ENCODE measurements at places on chromosomes 2 and 18.

GRCh38 chr2:130814931-130815680 lies 21.6 kb upstream of the ARHGEF4 start:
- no peak for DNase-seq

DNA sequence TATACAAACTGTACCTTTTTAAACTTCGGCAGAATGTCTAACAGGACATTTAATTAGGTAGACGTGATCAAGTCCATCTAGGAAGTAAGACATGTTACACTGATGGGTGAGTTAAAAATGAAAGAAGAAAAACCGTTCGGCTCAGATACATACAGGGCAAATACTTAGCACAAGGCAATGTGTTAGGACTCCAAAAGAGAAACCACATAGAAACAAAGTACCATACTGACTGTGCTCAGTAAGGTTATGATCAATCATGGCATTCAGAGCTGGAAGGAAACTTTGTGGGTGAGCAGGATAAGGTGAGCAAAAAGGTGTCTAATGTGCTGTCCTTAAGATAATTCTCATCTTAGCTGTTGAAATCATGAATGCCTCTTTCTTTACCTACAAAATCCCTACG lies 211.9 kb downstream of the STK39 start:
- DNase-seq = no peak

GRCh38 chr18:40926679-40927078 lies 1028.4 kb upstream of the PIK3C3 start:
- no peak for DNase-seq

DNA sequence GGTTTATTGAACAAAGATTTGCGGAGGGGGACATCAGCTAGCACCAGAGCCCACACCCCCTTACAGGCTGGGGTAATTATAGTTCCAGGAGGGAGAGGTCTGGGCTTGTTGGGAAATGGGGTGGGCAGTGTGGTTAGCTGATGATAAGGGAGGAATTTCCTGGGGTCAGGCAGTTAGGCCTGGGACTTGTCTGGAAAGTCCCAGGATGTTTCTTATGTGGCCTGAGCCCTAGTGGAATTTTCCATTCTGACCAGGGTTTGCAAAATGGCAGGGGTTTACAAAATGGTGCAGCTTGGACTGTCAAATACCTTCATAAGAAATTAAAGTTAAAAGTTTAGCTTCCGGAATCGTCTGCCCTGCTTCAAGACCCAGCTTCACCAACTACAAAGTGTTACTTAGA lies 199.1 kb downstream of the FBXO15 start:
- DNase-seq = no peak

- DNase-seq = no peak
Observed at GRCh38 chr18:44909191-44909719, 228.6 kb downstream of the SETBP1 start.
